Cortex of kidney (tissue), 1 donor: ENCODE measurements at places on chromosomes 3 and 15.

- no peak for DNase-seq
Observed at GRCh38 chr3:129344540-129345220, 66.0 kb downstream of the HMCES start.

DNA sequence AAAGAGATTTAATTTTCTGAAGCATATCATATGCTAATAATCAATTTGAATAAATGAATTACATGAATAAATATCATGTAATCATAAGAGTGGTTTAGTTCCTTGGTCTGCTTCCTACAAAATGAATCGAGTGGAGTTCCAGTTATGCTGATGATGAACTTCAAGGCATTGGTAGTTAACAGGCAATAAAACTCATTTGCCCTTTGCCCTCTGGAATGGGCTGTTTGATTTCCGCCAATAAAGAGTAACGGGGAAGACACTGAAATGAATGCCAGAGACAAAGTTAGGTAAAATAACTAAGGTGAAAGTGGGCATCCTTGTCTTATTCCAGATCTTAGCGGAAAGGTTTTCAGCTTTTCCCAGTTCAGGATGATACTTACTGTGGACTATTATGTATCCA lies 90.1 kb downstream of the C3orf38 start:
- no peak for DNase-seq

GRCh38 chr3:110971010-110971601 lies 100.5 kb upstream of the NECTIN3 start:
- DNase-seq, result no peak

- no peak for DNase-seq
Observed at GRCh38 chr3:141421639-141422319, 53.5 kb downstream of the ZBTB38 start.

DNA sequence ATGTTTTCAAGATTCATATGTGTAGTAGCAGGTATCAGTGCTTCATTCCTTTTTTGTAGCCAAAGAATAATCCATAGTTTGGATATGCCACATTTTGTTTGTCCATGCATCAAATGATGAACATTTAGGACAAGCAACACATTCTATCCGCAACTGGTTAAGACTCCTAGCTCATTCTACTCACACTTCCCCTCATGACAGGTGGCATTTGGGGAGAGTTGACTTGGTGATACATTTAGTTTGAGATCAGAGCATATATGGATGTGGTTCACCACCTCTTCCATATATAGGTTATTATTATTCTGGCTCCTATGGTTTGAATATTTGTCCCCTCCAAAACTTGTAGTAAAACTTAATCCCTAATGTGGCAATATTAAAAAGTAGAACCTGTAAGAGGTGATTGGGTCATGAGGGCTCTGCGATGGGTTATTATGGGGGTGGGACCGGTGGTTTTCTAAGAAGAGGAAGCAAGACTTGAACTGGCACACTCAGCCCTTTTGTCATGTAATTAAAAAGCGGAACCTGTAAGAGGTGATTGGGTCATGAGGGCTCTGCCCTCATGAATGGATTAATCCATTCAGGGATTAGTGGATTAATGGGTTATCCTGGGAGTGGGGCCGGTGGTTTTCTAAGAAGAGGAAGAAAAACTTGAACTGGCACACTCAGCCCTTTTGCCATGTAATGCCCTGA lies 75.3 kb upstream of the HRH1 start:
- no peak for DNase-seq

GRCh38 chr3:72105306-72105705 lies 320.4 kb upstream of the PROK2 start:
- no peak for DNase-seq

DNA sequence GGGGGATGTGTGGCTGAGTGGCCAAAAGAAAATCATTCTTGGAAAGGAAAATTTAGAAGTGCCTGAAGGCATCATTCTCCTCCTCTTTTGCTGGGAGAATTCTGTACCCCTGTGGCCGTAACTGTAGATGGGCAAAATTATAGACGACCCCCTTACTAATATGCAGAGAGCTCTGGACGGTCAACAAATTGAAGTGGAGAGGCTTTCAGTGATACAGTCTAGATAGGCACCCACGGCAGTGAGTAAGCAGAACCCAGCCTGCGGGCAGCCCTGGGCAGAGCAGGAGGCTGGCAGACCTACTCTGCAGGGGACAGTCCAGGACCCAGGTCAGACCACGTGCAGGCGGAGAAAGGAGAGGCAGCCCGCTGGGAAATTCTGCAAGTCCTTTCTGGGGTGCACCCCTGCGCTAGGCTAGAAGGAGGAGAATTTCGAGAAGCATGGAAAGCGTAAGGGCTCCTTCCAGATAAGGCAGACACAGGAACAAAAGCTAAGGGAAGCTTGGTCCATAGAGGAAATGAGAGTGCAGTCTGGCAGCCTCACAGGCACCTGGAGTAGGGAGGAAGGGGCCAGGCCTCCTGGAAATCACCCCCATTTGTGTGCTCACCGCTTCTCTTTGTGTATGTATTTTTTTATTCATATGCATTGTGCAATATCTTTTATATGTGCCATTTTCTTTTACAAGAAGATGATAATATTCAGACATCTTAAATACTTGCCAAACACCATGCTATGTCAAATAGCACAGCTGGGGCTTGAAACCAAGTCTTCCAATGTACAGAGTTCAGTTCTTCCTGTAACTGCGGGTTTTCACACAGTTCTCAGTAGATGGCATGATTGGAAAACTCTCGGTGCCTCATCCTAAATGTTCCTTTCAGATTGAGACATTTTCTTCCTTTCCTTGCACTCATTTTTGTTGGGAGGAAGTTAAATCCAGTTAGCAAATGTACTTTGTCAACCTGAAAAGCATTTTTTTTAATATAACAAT lies 40.2 kb downstream of the LRRK1 start:
- DNase-seq, result no peak

- no peak for DNase-seq
Observed at GRCh38 chr3:120854908-120855526, 53.0 kb upstream of the STXBP5L start.

DNA sequence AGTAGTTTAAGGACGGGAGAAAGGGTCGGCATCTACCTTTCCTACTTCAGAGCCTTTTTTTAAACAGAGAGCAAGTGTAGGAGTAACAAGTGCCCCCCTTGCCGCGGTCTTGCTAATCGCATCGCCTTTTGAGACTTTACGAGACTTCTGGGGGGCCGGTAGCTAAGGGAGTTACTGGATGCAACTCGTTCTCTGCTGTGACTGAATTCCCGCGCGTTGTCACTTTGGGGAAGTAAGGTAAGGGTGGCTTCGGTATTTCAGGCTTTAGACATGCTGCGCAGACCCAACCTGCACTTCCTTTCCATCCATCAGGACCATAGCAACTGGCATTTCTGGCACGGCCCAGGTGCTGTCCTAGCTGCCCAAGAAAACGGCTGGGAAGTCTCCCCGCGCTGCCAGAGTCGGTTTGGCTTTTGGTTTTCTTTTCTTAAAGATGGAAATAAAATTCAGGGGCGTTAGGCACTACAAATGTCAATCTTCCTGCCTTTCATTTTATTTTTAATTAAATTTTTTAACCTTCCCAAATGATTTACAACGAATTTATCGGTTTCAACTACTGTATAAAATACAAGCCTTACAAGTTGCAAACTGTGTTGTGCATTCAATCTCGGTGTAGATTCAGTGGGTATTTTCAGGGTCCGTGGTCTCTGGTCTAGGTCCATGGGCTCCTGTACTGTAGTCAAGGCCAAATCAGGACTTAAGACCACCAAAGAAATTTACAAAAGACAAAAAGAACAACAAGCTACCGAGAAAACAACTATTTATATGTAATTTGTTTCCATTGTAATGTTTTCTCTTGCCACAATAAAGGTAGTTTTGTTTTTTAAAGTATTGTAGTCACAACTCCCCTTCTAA lies 3.5 kb downstream of the MECOM start:
- DNase-seq, result no peak

- DNase-seq, result no peak
Observed at GRCh38 chr15:29039466-29040369, 153.9 kb downstream of the APBA2 start.

GRCh38 chr3:196531418-196531817 lies 16.3 kb upstream of the SMCO1 start:
- DNase-seq, result no peak

DNA sequence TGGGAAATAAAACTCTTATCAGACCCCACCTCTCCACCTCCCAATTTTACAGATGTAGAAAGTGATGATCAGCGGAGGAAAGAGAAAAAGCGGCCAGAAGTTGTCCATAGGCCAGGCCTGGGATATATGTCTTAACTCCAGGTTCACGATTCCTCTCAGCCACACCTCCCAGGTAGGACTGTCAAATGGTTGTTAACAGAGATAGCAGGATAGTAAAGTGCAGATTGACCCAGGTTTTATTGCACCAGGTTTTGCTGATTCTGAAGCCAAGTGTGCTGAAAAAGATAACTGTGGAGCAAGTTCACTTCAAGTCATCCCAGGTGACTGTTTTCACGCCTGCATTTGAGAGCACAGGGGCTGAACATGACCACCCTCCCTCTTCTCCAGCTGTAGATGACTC lies 36.1 kb downstream of the LSM3 start:
- DNase-seq, result no peak

GRCh38 chr3:182527745-182528144 lies 265.6 kb upstream of the ATP11B start:
- no peak for DNase-seq

DNA sequence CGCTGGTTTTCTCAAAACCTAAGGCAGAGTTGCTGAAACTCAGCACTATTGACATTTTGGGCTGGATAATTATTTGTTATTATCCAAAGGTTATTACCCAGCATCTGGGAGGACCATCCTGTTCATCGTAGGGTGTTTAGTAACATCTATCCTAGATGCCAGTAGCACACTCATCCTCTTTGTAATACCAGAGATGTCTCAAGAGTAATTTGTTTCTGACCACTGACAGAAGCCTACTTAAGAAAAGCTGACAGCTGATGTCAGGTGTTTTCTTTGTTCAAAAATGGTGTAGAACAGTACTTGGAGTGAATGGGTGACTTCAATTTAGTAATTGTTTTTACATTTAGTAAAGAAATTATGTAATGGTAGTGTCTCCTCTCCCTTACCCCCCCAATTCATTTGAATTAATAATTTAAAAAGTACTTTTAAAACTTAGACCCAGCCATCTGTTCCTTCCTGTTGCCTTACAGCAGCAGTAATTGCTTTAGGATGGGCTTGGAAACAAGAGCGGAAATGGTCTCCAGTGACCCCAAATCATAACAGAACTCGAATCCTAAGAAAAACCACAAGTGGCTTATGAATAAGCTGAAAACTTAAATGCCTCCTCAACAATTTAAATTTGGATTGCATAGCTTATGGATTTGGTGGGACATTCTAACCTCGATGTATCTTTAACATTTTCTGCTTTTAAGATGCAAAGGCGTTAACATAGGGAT lies 105.4 kb downstream of the PTPRG start:
- DNase-seq, result no peak

GRCh38 chr3:153513236-153513635 lies 351.2 kb downstream of the RAP2B start:
- no peak for DNase-seq

DNA sequence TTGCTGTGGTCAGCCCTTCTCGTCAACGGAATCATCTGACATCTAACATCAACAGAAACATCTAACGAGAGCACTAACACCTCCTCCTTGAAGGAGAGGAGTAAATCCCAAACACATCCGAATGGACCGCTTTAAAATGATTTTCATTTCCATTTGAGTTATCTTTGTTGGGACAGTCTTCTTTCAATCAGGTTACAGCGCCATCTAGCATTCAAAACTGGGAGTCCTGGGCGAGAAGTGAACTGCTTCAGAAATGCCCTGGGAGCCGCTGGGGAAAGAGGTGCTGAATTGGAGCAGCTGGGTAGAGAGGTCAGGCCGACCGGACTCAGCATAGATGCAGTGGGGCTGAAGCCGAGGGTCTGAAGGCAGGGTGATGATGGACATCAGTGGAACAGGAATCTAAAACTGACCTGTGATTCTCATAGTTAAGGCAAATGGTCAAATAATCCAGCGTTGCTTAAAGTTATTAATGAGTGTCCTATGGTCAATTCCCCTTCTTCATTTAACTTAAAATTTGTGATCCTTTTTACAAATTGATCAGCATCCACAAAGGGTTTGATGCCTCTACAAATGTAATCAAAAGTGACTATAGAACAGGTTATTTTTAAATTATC lies 170.0 kb upstream of the NDN start:
- no peak for DNase-seq

DNA sequence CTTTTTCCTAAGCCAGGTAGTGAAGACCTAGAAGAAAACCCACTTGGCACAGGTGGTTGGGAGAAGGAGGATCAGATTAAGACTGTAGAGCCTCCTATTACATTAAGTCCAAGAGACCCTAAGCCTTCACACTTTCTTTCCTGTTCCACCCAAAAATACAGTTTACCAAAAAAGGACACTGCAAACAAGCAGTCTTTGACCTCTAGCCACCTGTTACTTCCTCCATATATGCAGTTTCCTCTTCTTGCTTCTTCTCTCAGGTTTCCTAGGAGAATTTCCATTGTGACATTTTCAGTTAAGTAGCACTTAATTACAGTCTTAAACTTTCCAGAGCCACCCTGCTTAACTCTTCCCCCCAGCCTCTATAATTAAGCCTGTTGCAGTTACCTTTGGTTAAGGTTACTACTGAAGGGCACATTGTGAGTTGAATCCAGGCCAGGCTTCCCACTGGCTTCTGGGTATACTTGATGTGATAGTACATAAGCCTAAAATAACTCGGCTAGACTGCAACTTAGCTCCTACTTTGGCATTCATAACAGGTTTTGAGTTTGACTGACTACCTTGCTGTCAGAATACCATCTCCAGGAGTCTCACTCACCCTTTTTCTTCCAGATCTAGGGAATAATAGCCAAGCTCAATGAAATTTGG lies 114.2 kb upstream of the UMPS start:
- DNase-seq, result no peak

- DNase-seq, result no peak
Observed at GRCh38 chr3:189727898-189728297, 96.7 kb downstream of the TP63 start.

DNA sequence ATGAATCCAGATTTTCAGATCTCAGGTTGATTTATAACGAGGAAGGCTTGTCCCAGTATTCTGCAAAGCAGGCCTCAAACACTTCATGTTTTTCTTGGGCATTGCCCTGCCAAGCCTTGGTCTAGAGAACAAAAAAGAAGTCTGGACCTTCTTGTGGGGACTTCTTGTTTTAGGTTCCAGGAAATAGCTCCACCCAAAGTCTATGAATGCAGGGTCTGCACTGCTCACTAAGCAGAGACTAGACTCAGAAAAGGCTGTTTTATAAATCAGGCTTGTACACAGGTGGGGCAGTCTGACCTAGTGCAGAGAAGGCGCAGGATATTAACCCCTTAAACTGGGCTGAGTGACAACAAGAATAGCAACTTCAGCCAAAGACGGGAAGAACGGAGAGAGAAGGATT lies 44.3 kb downstream of the GLB1 start:
- DNase-seq, result no peak

DNA sequence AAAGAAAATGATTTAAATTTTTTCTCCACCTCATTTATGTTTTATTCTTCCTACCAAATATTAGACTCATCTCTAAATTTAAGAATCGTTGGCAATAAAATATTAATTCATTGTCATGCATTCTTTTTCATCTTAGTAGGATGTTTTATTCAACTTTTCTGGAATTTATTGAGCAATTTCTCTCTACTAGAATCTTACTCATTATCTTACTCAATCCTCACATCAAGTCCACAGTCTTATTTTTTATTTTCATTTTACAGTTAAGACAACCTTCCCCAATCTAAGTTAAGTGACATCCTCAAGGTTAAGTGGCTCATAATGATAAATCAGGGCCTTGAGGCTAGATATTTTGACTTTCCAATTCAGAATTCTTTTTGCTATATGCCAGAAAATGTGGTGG lies 15.9 kb upstream of the ALDH1A2 start:
- DNase-seq, result no peak
